ENCODE measurements at places on chromosomes 5 and 9.

GRCh38 chr9:81492710-81493447, 196.5 kb downstream of the TLE1 start:
- DNase-seq, result no peak

DNA sequence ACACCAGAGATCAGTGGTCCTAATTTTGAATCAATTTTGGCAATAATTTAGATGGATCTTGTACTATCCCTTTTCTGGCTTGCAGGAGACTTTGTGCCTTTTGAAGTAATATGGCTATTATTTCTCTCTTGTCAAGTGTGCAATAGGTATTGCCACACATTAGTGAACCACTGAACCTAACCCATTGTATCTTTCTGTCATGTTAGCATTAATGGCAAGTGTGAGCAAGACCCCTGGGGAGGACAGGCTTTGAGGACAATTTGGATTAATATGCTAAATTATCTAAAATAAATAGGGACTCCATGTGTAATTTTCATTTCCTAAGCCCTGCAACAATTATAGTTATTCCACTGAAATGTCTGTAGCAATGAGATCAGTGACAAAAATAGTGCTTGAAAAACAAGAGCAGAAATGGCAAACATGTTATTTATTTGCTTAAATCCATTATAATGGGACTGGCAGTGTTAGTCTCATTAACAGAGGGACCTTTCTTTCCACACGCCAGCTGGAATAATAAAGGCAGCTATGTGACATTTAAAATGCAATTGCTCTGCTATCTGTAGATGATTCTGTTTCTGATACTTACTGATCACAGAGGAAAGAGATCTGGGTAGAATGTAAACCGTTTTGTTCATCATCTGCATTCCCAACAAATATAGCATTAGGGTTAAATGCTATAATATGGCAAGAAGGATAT, 753.3 kb upstream of the ZNF608 start:
- peak; percentile 11 for DNase-seq

GRCh38 chr9:108634204-108634603, 221.6 kb downstream of the ACTL7B start:
- DNase-seq, result no peak

- no peak for DNase-seq
These were observed 1.6 kb downstream of the FASTKD3 start for GRCh38 chr5:7867260-7867659.

GRCh38 chr9:125600194-125600593, 106.8 kb downstream of the MAPKAP1 start:
- no peak for DNase-seq

- DNase-seq, result no peak
These were observed 26.9 kb downstream of the CAMSAP1 start for GRCh38 chr9:135880438-135880837.

DNA sequence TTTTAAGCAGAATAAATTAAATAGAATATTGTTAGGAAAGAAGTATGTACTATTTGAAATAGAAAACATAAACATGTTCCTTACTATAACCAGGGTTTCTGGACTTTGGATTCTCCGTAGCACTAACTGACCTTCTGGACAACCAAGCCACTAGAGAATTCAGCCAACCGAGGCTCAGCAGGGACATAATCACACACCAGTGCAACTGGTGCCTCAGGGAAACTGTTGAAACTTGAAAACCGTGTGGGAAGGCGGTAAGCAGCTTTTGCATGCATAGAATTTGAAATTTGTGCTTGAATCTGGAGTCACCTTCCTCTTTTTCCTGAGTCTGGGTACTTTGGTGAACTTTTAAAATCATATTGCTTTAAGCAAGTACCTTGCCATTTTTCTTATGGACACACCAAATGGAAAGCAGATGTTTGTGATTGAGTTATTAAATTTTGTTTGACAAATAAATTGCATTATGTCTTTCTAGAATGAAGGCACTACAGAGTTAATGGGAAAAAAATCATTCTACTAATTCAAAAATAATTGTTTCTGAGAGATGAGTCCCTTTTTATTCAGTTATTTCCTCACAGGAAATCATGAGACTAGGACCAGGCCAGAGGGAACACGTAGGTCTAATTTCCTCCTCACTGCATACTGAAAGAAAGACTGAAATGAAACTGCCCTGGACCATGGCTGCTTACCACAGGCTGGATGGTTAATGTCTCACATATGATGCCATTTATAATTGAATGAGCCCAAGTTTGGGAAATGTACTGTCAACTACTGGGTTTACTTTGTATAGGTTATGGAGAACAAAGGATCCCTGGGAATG, 20.6 kb upstream of the SCAMP1 start:
- DNase-seq, result no peak

DNA sequence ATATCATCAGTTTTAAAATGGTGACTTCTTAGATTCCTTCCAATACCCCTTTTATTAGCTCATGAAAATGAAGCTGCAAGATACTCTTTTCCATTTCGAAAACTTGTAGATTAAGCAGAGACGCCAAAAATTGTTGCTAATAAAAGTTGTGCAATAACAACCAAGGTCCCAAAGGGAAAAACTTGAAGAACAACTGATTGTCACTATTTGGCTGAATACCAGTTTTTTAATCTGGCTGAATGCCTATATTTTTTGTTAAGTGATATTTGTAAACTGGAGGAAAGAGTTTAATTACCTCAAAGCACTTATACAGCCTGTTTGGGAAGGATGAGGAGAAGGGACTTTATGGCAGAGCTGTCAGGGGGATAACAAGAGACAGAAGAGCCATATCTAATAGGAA, 14.6 kb downstream of the C5orf58 start:
- DNase-seq, result no peak

GRCh38 chr9:35180801-35181200, 19.0 kb downstream of the UNC13B start:
- DNase-seq, result no peak

GRCh38 chr9:75941577-75942311, 51.3 kb downstream of the PCSK5 start:
- no peak for DNase-seq

- DNase-seq, result no peak
These were observed 362.9 kb upstream of the ZNF608 start for GRCh38 chr5:125109293-125109692.

- DNase-seq, result no peak
These were observed 6.2 kb upstream of the VPS13A start for GRCh38 chr9:77170991-77171699.

GRCh38 chr5:39361306-39361705, 3.0 kb downstream of the C9 start:
- DNase-seq, result no peak

DNA sequence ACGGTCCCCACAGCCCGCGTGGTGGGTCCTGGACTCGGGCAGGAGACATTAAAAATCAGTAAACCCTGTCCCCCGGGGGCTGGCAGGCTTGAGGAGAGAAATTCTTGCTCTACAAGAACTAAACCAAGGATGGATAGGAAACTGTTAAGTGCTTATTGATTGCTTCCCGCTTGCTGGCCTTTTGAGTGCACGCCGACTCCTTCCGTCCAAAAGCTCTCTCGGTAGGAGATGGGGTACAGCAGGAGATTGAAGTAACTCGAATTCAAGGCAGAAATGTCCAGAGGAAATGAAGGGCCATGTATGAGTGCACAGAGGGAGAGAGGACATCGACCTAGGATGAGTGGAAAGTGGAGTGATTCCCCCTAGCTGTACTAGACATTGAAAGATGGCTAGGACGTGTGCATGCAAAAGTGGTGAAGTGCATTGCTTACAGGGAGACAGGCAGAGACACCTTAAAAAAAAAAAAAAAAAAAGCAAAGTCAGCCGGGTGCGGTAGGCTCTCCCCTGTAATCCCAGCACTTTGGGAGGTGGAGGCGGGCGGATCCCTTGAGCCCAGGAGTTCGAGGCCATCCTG, 923 bp downstream of the RECK start:
- no peak for DNase-seq

DNA sequence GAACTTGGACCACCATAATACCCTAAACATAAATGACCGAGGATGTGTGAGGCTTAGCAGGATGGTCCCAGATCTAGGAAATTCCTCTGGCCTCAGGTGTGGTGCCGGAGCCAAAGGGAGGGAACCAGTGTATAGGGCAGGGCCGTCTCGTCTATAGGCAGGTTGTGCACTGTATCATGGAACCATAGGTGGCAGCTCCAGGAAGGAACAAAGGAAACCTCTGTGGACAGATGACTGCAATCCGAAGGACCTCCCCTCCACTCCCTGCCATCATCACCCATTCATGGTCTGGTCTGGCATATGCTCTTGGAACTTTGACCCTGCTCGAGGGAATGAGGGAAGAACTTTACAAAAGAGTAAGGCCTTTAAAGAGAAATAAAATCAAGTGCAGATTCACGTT, 2.9 kb upstream of the MACIR start:
- DNase-seq, result no peak

DNA sequence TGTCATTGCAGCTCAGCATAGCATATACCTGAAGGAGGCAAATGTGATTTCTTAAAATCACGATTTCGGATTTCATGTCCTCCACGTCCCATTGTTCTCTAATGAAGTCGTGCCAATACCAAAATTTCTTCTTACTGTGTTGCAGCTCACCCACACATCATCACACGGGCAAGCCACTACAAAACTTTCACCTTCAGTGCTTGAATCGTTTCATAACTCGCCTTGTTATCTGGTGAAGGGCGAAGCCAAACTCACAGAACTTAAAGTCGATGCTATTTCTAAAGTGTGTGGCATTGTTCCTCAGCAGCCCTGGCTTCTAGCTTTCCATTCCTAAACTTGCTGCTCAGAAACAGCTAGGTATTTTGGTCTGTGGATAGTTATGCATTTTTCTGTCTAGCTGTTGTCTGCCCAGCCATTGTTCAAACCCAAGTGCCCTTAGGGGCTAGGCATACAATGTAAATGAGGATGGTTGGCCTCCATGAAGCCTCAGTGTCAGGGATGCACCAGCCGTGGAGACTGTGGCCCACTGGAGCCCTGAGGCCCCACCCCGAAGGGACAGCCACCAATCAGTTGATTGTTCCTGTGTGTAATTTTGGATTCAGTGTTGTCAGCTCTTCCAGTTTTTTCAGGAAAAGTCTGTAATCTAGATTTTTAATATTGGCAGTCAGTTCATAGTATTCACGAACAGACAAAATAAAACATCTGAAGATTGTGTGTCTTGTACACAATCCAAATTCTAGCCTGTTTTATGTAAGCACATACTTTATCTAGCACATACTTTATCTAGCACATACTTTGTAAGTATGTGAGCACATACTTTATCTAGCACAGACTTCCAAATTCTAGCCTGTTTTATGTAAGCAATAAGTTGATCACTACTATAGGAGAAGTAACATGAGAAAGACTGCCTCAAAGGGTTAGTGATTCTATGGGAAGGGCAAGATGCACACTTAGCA, 112.8 kb downstream of the DAPK1 start:
- DNase-seq, result no peak

- no peak for DNase-seq
These were observed 92.9 kb upstream of the PTPN3 start for GRCh38 chr9:109590966-109591365.

GRCh38 chr9:73153793-73154227, 2.1 kb downstream of the ANXA1 start:
- DNase-seq, result no peak

- DNase-seq, result no peak
These were observed 36.0 kb downstream of the CAMK2A start for GRCh38 chr5:150253416-150254208.

DNA sequence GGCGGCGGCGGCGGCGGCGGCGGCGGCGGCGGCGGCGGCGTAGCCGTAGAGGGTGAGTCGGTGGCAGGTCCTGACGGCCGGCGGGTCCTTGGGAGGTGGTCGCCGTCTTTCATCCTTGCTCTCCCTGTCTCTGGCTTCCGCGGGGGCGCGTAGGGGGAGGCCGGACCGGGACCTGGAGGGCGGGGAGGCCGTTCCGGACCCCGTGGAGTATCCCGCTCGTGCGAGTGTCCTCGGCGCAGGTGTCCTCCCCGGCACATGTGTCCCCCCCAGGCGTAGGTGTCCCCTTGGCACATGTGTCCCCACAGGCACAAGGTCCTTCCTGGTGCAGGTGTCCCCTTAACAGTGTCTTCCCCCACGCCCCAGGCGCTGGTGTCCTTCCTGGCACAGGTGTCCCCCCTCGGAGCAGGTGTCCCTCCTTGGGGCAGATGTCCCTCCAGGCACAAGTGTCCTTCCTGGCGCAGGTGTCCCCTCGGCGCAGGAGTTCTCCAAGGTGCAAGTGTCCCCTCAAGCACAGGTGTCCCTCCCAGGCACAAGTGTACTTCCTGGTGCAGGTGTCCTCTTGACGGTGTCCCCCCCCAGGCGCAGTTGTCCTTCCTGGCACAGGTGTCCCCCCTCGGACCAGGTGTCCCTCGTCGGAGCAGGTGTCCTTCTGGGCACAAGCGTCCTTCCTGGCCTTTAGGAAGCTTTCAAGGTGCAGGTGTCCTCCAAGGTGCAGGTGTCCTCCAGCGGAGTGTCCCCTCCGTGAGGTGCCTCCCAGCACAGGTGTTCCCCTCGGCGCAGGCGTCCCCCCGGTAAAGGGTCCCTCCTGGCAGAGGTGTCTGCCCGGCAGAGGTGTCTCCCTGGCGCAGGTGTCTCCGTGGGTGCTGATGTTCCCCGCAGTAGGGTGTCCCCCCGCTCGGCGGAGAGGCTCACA, 519 bp downstream of the EXOC3 start:
- DNase-seq, result no peak

GRCh38 chr5:83956386-83956785, 235.7 kb upstream of the HAPLN1 start:
- DNase-seq, result no peak

DNA sequence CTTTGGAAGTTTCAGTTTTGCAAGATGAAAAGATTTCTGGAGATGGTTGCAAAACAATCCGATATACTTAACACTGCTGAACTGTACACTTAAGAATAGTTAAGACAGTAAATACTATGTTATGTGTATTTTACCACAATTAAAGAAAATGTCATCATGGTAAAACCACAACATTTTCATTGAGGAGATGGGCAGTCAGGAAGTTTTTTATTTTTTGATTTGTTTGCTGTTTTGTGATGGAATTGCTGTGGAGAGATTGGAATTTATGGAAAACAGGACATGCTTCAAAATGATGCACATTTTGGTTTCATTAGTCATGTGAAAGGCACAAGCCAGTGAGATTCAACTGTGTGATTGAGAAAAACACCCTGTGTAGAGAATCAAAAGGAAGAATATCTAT, 90.5 kb upstream of the AGXT2 start:
- no peak for DNase-seq

GRCh38 chr5:113380807-113381326, 53.9 kb downstream of the TSSK1B start:
- no peak for DNase-seq

GRCh38 chr9:134212809-134213507, 48.6 kb upstream of the RNU6ATAC start:
- no peak for DNase-seq

DNA sequence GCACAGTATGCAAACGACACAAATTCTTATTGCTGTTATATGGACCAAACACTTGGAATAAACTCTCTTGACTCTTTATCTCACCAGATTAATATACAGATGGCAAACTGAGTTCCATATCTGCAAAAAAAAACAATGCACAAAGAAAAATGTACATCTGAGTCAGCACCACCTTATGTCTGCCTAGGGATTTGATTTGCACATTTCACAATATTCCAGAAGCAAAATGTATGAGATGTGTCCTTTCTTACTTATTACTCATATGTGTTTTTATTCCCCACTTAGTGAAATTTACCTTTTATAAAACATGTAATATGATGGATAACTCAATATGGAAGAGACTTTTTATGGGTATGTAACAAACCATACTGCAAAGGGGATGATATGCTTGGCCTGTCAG, 236.9 kb downstream of the GLIS3 start:
- DNase-seq, result no peak
